Kasumi-1 (cell line): ENCODE measurements at places on chromosomes 13 and 19.

DNA sequence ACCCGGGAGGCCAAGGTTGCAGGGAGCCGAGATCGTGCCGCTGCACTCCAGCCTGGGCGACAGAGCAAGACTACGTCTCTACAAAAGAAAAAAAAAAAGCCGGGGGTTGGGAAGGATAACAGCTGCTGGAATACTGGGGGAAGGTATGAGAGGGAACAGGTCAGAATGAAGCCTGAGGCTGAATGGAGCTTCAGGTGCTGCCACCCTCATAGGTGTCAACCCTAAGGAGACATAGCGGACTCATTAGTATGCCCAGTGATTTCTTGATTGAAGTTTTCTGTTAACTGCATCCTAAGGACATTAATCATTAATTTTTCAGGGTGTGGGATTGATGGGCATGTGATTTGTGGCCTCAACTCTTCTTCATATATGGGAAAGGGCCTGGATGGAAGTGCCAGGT, 6.0 kb downstream of the SMARCA4 start:
- no peak for DNase-seq

- DNase-seq = no peak
These were observed 70.5 kb downstream of the ZNF568 start for GRCh38 chr19:36986601-36987000.

GRCh38 chr13:31437975-31438374, 238.2 kb downstream of the B3GLCT start:
- DNase-seq = no peak

DNA sequence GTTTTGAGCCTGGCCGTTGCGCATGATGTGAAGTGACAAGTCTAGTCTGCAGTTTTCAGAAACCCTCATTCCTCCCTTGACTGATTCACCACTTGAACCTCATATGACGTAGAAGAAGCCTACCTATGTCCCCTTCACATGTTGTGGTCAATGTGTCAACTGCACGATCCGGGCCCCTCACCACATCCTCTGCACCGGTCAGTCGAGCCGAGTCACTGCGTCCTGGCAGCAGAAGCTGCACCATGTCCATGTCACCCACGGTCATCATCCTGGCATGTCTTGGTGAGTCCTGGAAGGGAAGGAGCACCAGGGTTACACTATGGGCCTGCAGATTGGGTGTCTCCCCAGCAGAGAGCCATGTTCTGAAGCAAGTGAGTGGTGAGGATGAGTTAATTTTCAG, at the start of gene KIR2DL4:
Gene KIR2DL4 (plus strand): TSS at position 201 of the 400 bp plus-strand sequence. CDS start 42 bp downstream, at position 243.
- no peak for DNase-seq

GRCh38 chr13:36212789-36213188, 1.6 kb downstream of the SOHLH2 start:
- DNase-seq = no peak
